Lung microvascular endothelial cell (primary cell): ENCODE measurements at places on chromosomes 3 and 15. TPM values are rescaled to one million over a fixed set of nuclear protein-coding genes. Genes with fewer than 3 reads are reported as not detected.

CPNE9 gene
- total RNA-seq, result under 0.01 TPM in 1 of 2 replicates, not detected in the other

VILL gene
- 2.8 and 3.1 TPM in 2 replicates for total RNA-seq

CACNA2D3 gene
- not detected in 2 replicates for total RNA-seq

GRCh38 chr15:74381481-74381880 lies 14.0 kb upstream of the CYP11A1 start:
- DNase-seq, result no peak

DNA sequence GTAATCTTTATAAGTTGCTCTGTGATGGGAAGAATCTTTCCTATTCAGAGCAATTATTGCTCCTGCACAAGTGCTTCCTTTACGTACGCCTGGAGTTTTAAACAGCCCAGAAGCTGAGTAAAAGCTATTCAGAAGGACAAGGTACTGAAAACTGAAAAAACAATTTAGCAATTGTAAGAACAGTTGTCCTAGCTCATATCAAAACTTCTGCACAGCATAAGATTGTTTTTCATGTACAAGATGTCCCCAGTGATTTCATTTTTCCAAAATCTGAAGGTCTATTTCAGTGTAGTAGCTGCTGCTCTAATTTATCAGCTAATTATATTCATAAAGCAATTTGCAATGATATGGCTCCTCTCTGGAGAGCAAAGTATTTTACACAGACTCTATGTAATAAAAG lies 23.7 kb downstream of the KCNAB1 start:
- no peak for DNase-seq

GRCh38 chr3:4758249-4758860 lies 220.9 kb upstream of the BHLHE40 start:
- no peak for DNase-seq

PRTG gene
- 0.40 and 1.7 TPM in 2 replicates for total RNA-seq

CTXN2 gene
- not detected in 2 replicates for total RNA-seq

DNA sequence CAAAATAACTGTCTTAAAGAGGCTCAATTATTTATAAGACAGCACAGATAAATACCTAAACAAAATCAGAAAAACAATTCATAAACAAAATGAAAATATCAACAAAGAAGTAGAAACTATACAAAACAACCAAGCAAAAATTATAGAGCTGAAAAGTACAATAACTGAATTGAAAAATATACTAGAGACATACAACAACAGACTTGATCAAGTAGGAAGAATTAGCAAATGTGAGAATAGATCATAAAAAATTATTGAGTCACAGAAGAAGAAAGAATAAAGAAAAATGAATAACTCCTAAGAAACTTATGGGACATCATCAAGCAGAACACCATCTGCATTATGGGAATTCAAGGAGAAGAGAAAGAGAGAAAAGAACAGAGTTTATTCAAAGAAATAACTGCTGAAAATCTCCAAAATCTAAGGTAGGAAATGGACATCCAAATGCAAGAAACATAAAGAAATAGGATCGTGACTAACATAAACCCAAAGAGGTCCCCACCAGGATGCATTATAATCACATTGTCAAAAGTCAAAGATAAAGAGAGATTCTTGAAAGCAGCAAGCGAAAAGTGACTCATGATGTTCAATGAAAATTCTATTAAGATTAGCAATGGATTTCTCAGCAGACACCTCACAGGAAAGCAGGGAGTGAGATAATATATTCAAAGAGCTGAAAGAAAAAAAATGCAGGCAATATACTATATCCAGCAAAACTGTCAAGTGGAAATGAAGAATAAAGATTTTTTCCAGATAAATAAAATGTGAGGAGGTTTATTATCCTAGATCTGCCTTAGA lies 85.9 kb downstream of the DCLK3 start:
- no peak for DNase-seq
